ENCODE measurements at places on chromosomes 4 and X.
A peak's percentile ranks its signal among the peaks of the same experiment; 100 is the strongest.

GRCh38 chr4:113732967-113733527 lies 28.5 kb downstream of the CAMK2D start:
- DNase-seq = no peak

DNA sequence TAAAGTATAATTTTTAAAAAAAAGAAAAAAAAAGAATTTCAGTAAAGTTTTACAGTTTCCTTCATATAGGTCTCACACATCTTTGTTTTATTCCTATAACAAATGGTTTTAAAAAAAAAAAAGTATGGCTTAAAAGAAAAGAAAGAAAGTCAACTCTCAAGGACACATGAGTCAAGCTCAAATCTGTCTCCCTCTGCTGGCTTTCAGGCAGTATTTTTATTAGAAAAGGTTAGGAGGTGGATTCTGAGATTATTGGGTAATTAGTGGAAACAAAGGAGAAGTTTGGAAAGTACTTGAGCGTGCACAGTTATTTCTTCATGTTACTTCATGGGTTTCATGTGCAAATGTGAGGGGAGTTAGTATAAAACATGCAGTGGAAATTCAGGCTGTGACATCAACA lies 36.6 kb upstream of the BTC start:
- no peak for DNase-seq

DNA sequence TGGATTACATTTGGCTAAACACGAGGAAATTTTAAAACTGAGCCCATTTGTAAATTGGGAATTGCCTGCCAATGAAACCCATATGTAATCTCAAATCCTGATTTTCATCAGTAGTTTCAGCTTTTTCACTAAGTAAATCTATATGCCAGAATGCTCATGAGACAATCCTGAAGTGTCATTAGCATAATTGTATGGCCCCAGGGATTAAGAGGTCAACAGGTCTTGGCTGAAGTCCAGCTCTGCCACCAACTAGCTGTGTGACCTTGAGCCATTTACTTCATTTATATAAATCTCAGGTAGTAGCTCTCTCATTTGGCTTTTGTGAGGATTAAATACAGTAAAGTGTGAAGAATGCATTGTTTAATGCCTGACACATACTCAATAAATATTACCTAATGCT lies 320.5 kb upstream of the EMCN start:
- peak; percentile 53 for DNase-seq

DNA sequence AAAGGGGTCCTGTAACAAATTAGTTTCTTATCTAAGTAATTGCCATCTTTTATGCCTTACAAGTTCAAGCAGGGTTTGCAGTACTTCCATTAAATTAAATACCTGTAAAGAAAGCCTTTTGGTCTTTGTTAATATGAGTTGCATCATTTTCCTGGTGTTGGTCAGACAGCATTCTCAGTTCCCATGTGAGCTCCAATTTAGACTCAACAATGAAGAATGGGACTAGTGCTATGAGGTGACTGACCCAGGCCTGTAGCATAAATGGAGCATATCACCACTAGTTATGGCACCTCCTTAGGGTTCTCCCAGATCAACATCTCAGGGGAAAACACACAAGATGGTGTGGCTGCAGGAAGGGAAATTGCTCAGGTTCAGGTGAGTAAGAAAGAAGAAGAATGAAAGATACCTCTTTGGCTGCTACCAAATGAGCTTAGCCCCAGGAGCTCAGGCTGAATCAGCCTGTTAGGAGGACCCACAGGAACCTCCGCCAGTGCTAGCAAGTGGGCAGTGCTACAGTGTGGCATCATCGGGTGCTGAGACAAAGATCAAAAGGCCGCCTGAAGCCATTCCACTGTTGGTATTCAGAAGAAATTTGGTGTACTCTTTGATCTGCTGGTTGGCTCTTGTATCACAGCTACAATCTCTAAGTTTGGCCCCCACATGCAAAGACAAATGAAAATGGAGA lies 1.8 kb downstream of the TTC29 start:
- DNase-seq = no peak

GRCh38 chr4:81502564-81502963 lies 30.9 kb upstream of the RASGEF1B start:
- DNase-seq = no peak

GRCh38 chr4:175667122-175667521 lies 144.9 kb downstream of the GPM6A start:
- DNase-seq = no peak
